ENCODE measurements at places on chromosomes 13 and 19.
A peak's percentile ranks its signal among the peaks of the same experiment; 100 is the strongest.

GRCh38 chr13:94300401-94300800, 179.1 kb downstream of the DCT start:
- DNase-seq = no peak

DNA sequence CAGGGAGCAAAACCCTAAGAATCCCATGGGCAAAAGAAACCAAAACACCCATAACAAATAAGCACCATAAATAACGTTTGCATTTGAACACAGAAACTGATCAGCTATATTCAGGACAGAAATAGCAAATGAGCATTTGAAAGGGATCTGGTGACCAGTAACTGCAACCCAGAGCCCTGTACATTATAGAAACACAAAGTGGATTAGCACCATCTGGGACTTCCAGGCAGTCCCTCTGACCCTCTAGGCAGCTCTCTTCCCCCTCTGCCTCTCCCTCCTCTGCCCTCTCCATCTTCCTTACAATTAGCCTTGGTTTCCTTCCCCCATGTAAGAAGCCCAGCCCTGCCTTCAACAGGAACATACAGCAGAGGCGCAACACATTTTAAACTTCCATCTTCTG, 215.0 kb downstream of the DCLK1 start:
- DNase-seq = no peak

- DNase-seq = no peak
Measured at GRCh38 chr13:24127116-24127631, 33.3 kb upstream of the SPATA13 start.

DNA sequence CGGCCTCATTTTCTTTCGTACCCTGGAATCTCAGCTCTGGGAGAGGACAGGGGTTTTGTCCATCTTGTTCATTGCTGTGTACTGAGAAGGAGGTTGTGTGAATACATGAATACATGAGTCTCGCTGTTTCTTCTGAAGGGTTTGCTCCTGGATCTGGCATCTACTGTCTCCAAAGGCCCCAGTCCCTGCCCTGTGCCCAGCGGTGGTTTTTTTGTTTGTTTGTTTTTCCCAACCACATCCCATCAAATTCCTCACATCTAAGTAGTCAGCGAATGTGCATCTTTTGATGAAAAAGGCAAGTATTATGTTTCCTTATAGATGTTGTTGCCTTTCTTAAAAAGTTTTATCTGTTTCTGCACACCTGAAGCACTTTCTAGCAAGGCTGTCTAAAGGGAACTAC, 12.5 kb downstream of the DCAF15 start:
- DNase-seq = no peak

DNA sequence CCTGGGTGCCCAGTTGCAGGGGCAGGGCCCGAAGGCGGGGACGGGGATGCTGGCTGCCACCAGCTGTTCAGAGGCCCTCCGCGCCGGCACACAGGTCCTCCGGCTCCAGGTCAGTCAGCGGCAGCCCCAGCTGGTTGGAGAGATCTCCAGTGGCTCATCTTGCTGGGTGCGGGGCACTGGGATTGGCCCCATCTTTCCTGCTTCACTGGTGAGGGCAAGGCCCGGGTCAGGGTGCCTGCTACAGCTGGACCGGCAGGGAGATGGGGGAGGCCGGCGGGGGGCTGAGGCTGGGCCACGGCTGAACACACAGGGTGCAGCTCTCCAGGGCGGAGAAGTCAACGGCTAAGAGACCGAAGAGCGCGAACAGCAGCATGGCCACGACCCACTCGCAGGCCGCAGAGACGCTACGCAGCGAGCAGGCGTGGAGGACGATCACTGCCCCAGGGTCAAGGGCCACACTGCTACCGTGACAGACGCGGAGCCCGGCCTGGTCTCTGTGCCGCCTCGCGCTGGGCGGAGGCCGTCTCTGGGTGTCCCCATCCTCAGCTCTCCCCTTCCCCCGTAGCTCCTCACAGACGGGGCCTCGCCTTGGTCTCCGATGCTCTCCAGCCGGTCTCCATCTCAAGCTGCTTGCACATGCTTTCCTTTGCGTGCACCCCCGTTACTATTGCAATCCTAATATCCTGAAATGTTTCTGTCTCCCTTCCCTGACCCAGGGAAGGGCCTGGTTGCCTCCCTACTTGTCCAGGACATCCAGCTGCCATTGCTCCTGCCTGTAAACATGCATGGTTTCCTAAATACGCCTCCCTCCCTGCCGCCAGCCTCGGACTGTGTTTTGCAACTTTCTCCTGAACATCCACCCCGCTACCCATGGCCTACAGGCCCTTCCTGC, 12.3 kb downstream of the TMEM150B start:
- no peak for DNase-seq

GRCh38 chr19:52270266-52270885, 989 bp downstream of the ZNF766 start:
- DNase-seq = peak; percentile 0

DNA sequence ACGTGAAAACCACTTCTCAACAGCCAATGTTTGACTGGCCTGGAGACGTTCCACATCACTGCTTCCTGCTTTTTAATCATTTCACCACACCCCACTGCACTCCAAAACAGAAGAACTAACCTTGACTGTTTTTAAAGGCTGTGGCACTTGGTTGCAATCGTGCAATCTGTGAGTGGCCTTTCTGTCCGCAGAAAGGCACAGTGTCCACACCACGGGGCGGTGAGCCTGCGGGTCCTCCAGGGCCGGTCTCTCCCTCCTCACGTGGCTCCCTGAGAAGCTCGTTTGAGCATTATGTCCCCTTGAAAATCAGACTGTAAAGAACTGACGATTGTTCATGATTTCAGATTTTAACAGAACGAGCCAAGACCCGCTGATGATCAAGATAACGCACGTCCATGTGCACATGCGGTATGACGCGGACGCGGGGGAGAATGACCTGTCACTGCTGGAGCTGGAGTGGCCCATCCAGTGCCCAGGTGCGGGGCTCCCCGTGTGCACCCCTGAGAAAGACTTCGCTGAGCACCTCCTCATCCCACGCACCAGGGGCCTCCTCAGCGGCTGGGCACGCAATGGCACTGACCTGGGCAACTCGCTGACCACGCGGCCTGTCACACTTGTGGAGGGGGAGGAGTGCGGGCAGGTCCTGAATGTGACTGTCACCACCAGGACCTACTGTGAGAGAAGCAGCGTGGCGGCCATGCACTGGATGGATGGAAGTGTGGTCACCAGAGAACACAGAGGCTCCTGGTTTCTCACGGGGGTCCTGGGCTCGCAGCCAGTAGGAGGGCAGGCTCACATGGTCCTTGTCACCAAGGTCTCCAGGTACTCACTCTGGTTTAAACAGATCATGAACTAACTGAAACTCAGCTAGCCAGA, 13.0 kb downstream of the PROZ start:
- DNase-seq = no peak

DNA sequence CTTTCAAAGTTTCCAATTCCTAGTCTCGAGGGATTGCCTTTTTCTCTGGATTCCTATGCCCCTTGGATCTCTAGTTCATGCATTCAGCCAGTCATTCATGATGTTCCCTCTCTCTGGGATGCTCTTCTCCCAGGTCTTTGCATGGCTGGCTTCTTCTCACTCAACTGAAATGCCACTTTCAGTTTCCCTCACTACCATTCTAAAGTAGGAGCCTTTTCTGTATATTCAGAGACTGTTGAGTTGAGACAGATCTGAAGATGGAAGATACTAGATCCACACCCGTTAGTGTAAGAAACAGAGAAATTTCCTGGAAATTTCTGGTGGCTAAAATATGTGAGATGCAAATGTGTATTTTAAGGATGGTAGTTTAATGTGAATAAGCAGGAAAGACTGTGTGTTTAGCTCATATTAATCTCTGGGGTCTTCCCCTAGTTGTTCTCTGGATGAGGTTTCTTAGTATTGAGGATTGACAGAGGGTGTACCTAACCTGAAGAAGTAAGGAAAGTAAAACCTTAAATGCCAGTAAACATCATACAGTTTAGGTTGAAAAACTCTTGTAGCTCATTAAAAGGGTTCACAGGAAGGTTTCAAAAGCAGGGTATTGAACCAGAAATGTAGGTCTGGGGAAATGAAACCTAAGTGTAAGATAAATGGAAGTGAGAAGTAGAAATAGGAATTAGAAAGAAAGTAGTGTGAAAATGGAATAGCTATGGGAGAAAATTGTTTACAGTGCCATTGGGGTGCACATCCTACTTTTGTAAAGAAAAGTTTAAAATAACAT, 331.3 kb downstream of the NDFIP2 start:
- DNase-seq = no peak

DNA sequence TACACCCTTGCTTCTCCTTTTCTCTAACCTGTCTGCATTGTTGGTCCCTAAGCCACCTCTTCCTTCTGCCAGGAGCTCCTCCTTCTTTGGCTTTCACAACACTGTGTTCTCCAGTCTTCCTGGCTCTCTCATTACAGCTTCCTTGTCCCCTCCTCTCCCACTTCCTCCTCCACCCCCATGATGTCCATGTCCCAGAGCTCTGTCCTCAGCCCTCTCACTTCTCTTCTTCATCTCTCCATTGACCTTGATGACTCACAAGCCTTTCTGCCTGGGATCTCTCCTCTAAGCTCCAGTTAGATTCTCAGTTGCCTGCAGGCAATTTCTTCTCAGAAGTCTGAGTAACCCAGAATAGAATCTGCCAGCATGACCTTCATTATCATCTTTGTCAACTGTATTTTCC, 100.3 kb upstream of the WASF3 start:
- no peak for DNase-seq

DNA sequence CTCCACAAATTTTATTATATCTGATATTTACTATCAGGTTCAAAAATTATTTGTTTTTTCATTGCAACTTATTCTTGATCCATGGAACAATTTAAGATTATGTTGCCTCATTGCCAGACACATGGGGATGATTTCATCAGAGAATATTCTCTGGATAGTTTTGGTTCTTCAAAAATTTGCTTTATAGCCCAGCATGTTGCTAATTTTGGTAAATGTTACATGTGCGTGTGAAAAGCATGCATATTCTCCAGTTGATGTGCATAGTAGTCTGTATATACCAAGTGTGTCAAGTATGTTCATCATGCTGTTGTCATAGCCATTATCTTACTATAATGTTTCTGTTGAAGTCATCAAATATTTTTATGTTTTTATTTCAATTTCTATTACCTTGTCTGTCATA, 122.3 kb downstream of the RFC3 start:
- no peak for DNase-seq

DNA sequence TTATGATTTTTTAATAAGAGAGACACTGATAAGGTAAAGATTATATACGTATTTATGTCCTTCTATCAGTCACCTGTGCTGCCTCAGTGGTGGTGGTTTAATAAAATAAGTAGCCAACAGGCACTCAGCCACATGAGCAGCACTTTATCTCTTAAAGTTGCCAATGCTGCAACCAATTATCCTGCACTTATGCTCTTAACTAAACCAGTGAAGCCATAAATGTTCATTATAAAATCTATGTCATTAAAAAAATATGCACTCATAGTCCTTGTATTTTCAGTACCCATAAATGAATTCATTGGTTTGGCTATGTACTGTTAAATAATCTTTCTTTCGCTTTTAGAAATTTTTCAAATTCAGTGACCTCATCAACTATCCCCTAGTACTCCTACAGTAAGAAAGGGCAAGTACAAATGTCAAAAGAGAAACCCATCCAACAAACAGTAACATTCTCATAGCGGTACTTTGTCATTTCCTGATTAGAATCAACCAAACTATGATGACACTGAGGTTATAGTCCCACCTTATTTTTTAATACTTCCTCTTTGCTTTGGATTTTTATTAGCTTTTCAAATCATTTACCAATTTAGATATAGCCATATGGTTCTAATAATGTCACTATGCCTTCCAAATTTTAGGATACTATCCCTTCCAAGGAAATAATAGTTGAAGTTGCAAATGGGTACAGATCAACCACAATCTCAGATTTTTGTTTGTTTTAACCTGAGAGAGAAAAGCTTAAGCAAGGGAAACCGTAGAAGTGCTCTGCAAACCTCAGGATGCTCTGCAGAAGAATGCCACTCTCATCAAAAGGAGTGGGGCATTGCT, 190.9 kb downstream of the KLF12 start:
- no peak for DNase-seq

- DNase-seq = no peak
Measured at GRCh38 chr13:58882516-58882915, 1251.0 kb downstream of the PCDH17 start.

- DNase-seq = no peak
Measured at GRCh38 chr19:16363133-16363851, 38.7 kb downstream of the KLF2 start.

DNA sequence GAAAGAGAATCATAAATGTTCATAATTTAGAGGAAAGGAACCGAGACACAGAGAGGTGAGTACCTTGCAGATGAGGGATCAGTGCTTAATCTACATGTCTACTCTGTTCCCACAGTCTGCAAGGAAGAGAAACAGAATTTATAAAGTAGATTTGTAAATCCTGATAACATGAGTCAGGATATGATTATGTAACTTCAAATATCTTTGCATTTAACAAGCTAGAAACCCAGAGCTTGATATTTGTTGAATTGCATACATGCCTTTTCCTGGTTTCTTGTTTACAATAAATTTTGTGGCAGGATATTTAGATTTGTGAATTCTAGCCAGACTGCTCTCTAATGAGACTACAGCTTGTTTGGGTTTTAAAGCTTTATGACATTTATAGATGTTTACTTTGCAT, 219.2 kb downstream of the ENOX1 start:
- no peak for DNase-seq

DNA sequence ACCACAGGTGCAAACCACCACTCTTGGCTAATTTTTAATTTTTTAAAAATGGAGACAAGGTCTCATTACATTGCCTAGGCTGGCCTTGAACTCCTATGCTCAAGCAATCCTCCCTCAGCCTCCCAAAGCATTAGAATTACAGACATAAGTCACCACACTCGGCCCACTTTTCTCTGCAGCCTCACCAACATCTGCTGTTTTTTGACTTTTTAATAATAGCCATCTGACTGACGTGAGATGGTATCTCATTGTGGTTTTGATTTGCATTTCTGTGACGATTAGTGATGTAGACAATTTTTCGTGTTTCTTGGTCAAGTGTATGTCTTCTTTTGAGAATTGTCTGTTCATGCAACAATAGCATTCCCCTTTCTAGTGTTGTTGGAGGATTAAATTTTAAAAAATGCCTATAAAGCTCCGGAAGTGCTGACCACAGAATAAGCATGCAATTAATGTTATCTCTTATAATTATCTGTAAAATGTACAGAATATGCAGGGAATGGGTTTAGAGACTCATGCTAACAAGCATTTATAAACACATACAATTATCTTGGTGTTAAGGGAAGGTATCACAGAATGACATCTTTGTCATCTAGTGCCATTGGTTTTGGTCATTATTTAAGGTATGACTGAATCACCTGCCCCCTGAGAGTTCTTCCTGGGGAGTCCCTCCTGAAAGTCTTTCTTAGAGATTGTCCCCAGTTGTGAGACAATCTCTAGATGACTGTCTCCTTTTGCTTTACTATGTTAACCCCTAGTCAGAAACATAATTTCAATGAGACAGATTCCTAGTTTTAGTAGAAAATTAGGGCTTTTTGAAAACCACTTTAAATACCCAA, 118.5 kb upstream of the SERTM1 start:
- DNase-seq = no peak

DNA sequence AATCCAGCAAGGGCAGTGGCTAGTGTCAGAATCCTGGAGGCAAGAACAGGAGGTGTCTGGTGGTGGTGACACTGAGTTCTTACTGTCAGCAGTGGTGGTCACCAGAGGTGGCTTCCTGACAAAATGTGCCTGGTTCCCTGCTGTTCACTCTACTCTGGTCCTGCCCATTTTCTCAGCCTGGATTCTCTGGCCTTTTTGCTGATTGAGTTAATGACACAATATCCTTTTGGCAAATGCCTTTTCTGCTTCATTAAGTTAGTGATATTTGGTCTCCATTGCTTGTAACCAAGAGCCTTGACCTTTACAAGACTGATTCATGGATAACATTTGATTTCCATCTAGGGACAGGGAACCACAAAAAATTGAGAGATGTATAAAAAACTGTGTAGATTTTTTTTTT, 51.1 kb downstream of the RFC3 start:
- no peak for DNase-seq

- DNase-seq = no peak
Measured at GRCh38 chr13:27250833-27251165, 559 bp upstream of the RPL21 start.
